IMR-90 (cell line): ENCODE measurements at places on chromosomes 7 and 10. TPM values are rescaled to one million over a fixed set of nuclear protein-coding genes. Genes with fewer than 3 reads are reported as not detected.

Gene MMD2
- polyA plus RNA-seq, result not detected in 2 replicates

- peak; percentile 77 for DNase-seq
Measured at GRCh38 chr10:19929506-19930140, 113.4 kb downstream of the PLXDC2 start.

GRCh38 chr10:89203237-89203636 lies 3.9 kb downstream of the CH25H start:
- DNase-seq, result peak; percentile 72

DNA sequence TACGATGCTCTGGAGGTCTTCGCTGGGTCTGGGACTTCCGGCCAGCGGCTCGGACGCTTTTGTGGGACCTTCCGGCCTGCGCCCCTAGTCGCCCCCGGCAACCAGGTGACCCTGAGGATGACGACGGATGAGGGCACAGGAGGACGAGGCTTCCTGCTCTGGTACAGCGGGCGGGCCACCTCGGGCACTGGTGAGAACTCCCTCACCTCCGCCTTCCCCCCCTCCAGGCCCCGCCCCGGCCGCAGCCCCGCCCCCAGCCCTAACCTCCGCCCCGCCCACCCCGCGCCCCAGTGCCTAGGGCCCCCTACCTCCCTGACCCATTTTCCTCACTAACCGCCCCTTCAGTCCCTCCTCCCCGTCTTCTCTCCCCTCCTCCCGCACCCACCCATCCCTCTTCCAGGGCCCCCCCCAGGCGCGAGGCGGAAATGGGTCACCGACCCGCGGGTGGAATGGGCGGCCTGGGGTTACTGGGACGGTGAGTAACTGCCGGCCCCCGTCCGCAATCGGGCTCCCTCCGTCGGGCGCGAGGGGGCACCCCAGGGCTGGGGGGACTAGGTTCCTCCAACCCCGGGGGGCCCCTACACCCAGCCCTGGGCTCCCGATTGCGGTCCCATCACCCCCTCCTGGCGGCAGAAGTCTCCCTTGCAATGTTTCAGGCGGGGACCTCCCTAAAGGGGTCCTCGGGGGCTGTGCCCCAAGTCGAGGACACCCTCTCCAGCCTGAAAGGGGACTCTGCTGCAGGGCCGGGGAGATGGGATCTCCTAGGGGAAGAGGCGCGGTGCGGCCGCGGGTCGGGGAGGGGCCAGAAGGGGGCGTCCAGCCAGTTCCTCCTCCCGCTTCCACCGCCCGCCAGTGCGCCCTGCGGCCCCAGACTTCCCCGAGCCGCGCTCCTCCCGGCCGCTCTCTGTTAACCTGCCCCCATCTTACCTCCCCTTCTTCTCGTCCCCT lies 2.1 kb downstream of the PCOLCE start:
- peak; percentile 46 for DNase-seq

Gene COMTD1
- polyA plus RNA-seq, result 6.4 and 9.5 TPM in 2 replicates

Gene KCP
- polyA plus RNA-seq, result 0.03 and 0.07 TPM in 2 replicates

Gene CRHR2
- polyA plus RNA-seq, result not detected in 2 replicates

Gene VAX1
- not detected in 2 replicates for polyA plus RNA-seq

DNA sequence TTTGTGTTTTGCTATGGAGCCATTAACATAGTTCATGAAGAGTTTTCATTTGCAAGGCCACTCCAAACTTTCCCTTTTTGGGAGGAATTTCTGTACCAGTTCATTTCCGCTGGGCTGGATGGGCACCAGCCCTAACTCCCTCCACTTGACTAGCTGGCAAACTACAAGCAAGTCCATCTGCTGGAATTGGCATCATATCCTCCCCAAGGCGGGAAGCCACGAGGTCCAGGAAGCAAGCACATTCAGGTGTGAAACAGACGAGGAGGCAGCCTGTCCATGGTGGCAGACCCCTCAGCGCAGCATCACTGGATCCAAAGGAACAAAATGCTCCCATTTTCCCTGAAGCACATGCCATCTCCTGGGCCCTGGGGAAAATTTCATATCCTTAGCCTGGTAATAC lies 125.8 kb downstream of the ABLIM1 start:
- DNase-seq, result no peak

DNA sequence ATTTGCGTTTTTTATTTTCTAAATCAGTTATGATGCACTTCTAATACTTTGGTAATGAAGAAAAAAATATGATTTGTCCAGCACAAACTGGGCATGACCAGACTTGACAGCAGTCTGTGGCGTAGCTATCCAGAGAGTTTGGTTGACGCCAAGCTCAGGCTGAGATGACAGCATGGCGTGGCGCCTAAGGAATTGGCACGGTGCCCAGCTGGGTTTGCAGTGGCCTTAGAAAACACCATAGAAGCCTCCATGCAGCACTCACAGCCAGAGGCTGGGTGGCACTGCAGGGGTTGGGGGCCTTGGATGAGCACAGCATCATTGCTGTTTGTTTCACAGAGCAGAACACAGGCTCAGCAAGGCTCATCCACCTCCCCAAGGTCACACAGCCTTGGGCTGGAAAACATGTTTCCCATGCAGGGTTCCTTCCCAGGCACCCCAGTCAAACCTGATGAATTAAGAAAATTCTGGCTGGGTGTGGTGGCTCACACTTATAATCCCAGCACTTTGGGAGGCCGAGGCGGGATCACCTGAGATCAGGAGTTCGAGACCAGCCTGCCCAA lies 88.9 kb downstream of the GTF2IRD1 start:
- DNase-seq, result no peak

- no peak for DNase-seq
Measured at GRCh38 chr7:134443396-134444070, 15.4 kb downstream of the AKR1B1 start.

- no peak for DNase-seq
Measured at GRCh38 chr7:45627691-45628456, 53.7 kb downstream of the ADCY1 start.

Gene LRGUK
- polyA plus RNA-seq, result 0.07 and 0.24 TPM in 2 replicates

- DNase-seq, result no peak
Measured at GRCh38 chr7:389911-390601, 100.1 kb downstream of the FOXL3 start.

- no peak for DNase-seq
Measured at GRCh38 chr7:79730971-79731370, 277.5 kb upstream of the MAGI2 start.

GRCh38 chr10:94013331-94013760 lies 19.6 kb downstream of the PLCE1 start:
- DNase-seq, result no peak

GRCh38 chr7:98909487-98909886 lies 31.2 kb downstream of the TRRAP start:
- no peak for DNase-seq

GRCh38 chr7:150439967-150440366 lies 10.5 kb upstream of the GIMAP8 start:
- DNase-seq, result peak; percentile 7

DNA sequence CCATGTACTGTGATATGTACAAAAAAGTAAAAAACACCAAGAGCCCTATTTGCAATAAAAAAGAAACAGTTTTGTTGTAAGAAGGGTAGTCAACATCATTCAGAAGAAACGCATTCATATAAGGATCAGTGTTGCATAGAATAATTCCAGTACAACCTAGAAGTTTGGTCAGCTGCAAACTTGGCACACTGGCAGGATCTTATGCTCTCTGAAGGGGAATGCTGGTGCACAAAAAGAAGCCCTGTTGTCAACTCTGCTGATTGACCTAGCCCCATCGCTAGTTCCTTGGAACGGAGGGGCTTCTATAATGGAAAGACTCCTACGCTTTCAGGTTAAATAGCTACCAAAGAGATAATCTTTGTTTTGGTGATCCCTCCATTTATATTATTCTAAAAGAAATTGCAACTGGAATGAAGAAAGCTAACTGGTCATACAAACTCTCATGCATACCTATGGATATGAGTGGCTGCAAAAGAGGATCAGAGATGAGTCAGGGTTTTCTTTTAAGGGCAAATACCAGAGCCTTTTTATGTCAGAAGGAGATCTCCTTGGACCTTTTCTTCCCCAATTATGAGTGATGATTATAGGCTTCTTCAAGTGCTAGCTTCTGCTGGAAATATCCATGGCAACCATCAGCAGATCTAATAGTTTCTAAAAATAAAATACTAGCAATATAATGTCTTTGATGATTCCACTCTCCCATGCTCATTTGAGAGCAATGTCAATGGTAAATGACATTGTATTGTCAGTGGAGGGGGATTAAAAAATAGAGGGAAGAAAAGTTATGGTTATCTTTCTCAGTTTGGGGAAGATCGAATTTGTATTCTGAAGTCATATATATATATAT lies 312.4 kb upstream of the CACNA2D1 start:
- peak; percentile 84 for DNase-seq

Gene AKR1C8
- not detected in 2 replicates for polyA plus RNA-seq

GRCh38 chr10:23439961-23440889 lies 1.4 kb downstream of the OTUD1 start:
- peak; percentile 37 for DNase-seq

GRCh38 chr7:37918526-37918925 lies 1.9 kb upstream of the SFRP4 start:
- no peak for DNase-seq

Gene MDFIC
- polyA plus RNA-seq, result 16.9 and 18.1 TPM in 2 replicates

GRCh38 chr7:2537981-2538851 lies 17.1 kb downstream of the BRAT1 start:
- no peak for DNase-seq

GRCh38 chr10:76550806-76551205 lies 1086.8 kb downstream of the KCNMA1 start:
- DNase-seq, result peak; percentile 39

Gene PLEKHA8
- polyA plus RNA-seq, result 2.9 and 3.6 TPM in 2 replicates

- peak; percentile 47 for DNase-seq
Measured at GRCh38 chr10:30056281-30056680, 3.1 kb downstream of the JCAD start.

DNA sequence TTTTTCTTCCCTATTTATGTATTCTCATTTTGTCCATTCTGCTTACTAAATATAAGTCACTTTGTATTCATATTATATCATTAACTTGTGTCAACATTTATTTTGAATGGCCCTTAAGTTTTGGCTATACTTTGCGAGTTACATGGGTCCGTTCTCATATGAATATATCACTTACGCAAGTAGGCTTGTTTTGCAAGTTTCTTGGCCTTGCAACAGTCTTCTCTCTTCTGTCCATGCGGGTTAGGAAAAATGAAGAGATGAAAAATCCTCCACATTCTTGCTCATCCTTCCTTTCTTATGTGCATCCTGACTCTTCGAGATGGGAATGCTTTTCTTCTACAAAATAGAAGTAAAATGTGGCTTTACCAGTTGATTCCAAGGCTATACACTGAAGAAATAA lies 82.8 kb downstream of the GPR158 start:
- no peak for DNase-seq

Gene PIP
- not detected in 2 replicates for polyA plus RNA-seq

GRCh38 chr7:90955641-90956207 lies 308.5 kb upstream of the FZD1 start:
- DNase-seq, result no peak

- no peak for DNase-seq
Measured at GRCh38 chr7:128361411-128362379, at the start of gene PRRT4. Gene PRRT4, minus strand, starts transcription at chr7:128361690.

- peak; percentile 1 for DNase-seq
Measured at GRCh38 chr7:82472966-82473365, 29.4 kb upstream of the CACNA2D1 start.

GRCh38 chr10:124532106-124532641 lies 70.6 kb downstream of the LHPP start:
- DNase-seq, result no peak

- no peak for DNase-seq
Measured at GRCh38 chr7:124843336-124843735, 77.7 kb upstream of the GPR37 start.

Gene ZNF727
- polyA plus RNA-seq, result not detected in 2 replicates
